Stimulated activated naive CD4-positive, alpha-beta T cell (primary cell): ENCODE measurements at places on chromosomes 12 and 14.
A peak's percentile ranks its signal among the peaks of the same experiment; 100 is the strongest.

DNA sequence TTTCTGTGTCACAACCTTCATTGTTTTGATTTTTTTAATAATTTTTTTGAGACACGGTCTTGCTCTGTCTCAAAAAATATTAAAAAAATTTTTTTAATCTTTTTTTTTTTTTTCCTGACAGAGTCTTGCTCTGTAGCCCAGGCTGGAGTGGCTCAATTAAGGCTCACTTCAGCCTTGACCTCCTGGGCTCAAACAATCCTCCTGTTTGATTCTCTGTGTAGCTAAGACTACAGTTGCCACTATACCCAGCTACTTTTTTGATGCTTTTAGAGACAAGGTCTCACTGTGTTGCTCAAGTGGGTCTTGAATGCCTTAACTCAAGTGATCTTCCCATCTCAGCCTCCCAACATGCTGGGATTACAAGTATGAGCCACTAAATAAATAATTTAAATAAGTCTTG lies 9.2 kb upstream of the PRH2 start:
- no peak for DNase-seq

DNA sequence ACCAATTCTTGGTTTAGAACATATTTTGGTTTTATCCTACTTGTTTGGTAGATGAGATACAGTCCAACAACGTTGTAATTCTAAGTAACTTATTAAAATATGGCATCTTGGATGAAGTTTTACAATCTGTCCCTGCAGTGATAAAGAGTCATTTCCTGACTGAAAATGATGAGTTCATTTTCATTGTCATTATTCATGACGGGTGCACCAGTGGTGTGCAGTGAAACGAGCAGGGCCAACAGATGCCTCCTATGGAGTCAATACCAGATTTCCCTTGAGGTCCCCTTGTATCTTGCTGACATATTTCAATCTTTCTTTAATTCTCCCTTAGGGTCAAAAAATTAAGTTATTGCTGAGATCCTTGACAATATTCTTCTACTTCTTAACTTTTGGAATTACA lies 438.5 kb downstream of the LRIG3 start:
- DNase-seq: no peak

- DNase-seq: no peak
Observed at GRCh38 chr12:113161415-113162016, 12.0 kb downstream of the CFAP73 start.

- DNase-seq: no peak
Observed at GRCh38 chr12:68406134-68406576, 74.0 kb upstream of the MDM1 start.

DNA sequence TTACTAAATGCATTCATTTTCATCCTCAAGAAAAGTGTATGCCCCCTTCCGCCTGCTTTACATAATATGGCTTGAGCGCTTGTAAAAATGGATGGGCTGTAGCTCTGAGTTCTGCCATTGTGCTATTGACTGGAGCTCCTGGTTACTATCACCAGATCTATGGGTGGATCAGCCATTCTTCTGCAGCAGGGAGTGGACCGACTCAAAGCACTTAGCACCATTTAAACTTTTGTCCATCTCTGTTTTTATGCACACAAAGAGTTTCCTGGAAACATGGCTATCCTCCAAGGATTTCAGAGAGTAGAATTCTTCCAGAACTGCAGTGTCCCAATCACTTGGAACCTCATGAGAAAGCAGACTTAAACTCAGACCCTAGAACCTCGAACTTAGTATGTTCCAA lies 4.5 kb upstream of the NUMB start:
- no peak for DNase-seq

GRCh38 chr14:39974036-39974435 lies 541.8 kb upstream of the FBXO33 start:
- DNase-seq: no peak

DNA sequence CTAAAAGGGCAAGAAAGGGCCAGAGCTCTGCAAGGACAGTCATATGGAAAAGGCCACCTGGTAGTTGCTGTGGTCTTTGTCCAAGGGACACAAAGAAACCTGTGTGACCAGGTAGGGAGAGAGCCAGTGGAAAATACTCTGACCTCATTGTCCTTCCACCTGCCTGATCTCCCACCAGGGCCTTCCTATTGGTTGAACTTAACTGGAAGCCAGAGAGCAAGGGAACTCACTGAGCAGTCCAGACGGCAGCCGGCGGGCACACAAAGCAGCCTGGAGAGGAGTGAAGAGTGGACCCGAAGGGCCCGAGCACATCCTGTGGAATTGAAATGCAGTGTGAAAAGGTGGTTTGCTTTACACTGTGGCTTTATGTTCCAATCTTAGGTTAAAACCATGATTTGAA lies 120.7 kb downstream of the SLC25A21 start:
- DNase-seq: no peak

DNA sequence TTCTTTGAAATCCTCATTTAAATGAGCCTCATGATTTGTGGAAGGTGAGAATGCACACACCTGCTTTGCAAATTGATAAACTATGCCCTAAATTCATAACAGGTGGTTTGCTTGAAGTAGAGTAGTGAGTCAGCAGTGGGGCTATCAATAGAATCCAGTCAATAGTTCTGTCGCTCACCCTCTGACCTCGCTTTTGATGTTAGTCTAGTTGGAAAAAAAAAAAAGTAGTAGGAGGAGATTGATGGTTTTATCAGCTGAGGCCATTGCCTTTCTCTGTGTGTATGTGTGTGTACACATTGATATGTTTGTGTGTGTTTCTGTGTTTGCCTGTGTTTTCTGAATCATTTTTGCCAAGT lies 267.3 kb downstream of the SNAPC1 start:
- no peak for DNase-seq

GRCh38 chr12:115407723-115408122 lies 723.7 kb upstream of the TBX3 start:
- DNase-seq: no peak

DNA sequence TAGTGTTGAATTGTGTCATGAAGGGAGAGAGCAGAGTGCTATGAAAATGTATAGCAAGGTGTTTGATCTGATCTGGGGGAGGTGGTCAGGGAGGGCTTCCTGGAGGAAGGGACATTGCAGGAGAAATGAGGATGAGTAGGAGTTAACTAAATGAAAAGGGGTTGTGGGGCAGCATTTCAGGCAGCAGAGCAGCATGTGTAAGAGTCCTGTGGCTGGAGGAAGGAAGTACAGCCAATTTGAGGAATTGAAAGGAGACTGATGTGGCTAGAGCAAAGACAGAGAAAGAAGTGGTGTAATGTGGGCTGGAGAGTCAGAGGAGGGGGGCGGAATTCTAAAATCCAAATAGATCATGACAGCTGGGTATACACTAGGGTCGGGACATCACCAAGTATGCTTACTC lies 20.5 kb downstream of the NPC2 start:
- no peak for DNase-seq

- no peak for DNase-seq
Observed at GRCh38 chr12:21809100-21809499, 34.6 kb upstream of the KCNJ8 start.

GRCh38 chr14:23664207-23664885 lies 28.2 kb downstream of the DHRS2 start:
- DNase-seq: no peak

GRCh38 chr14:34120185-34120977 lies 169.5 kb upstream of the EGLN3 start:
- no peak for DNase-seq

- DNase-seq: no peak
Observed at GRCh38 chr14:92886337-92886736, 36.6 kb upstream of the CHGA start.

DNA sequence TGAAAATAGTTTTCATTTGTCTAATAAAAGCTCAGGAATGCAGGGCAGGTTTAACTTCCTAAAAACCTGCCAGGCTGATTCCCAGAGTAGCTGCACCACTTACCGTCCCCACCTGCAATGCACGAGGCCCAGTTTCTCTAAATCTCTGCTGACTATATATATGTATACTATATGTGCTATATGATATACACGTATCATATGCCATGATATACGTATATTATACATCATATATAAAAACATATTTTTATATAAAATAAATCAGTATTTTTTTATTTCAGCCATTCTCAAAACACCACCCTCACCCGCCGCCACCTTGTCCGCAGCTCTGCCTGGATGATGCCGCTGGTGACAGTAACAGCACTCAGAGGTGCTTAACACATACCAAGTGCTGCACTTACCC lies 2.3 kb downstream of the ANKLE2 start:
- no peak for DNase-seq

- no peak for DNase-seq
Observed at GRCh38 chr12:46686267-46686942, 139.4 kb downstream of the SLC38A4 start.

DNA sequence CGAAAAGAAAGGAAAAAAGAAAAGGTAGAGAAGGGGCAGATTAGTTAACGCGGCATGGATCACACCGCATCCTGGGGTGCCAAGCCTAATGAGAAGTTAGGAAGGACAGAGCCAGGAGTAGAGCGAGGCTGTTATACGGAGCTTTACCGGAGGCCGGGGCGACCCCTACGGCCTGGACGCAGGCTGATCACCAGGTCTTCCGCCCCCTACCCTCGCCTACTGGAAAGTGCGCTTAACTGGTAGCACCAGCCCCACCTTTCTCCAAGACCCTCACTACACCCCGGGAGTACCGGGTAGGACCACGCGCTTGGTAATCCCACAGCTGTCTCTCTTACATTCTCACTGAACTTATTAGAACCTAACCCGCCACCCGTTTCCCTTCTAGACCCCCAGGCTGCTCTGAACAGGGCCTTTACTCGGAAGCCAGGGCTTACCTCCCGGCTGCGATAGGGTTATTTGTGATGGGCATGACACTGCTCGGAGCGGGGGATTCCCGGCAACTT lies 33.8 kb downstream of the WBP11 start:
- no peak for DNase-seq

- DNase-seq: peak; percentile 28
Observed at GRCh38 chr14:98704441-98704840, 567.6 kb downstream of the BCL11B start.

DNA sequence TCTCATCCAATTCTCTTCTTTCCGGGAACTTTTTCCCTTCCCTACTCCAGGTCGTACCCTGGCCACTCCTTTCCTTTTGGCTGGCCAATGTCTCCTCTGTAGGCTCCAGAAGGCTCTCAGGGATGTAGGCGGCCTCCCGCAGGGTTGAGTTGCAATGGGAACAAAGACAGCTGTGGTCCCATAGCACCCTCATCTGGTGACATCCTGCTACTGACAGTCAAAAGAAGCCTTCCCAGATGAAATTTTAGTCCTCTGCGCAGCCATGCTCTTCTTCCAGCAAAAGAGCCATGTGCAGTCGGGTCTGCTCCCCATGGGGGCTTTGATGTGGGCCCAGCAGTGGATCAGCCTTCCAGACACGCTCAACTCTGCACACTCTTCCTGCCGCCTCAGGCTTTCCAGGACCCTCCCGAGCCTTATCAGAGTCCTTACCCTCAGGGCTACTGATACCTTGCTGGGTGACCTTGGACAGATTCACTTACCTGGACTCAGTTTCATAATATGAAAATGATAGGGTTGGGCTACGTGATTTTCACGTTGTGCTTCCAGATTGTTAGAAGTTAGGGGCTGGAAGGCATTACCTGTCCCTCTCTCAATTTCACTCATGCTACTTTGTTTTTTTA lies 5.5 kb upstream of the CELA1 start:
- DNase-seq: peak; percentile 28

- DNase-seq: no peak
Observed at GRCh38 chr12:108063192-108063591, 65.9 kb upstream of the WSCD2 start.

GRCh38 chr12:6370994-6371754 lies 4.2 kb downstream of the SCNN1A start:
- DNase-seq: no peak

- DNase-seq: no peak
Observed at GRCh38 chr14:37018571-37019240, 153.7 kb downstream of the SLC25A21 start.

GRCh38 chr12:67827820-67828383 lies 161.3 kb upstream of the IFNG-AS1 start:
- DNase-seq: no peak

- DNase-seq: no peak
Observed at GRCh38 chr14:75156901-75157300, 19.5 kb downstream of the TMED10 start.

- no peak for DNase-seq
Observed at GRCh38 chr12:54977155-54977554, 7.4 kb downstream of the TESPA1 start.

- no peak for DNase-seq
Observed at GRCh38 chr12:120283318-120283717, 8.4 kb downstream of the RNU4-2 start.

DNA sequence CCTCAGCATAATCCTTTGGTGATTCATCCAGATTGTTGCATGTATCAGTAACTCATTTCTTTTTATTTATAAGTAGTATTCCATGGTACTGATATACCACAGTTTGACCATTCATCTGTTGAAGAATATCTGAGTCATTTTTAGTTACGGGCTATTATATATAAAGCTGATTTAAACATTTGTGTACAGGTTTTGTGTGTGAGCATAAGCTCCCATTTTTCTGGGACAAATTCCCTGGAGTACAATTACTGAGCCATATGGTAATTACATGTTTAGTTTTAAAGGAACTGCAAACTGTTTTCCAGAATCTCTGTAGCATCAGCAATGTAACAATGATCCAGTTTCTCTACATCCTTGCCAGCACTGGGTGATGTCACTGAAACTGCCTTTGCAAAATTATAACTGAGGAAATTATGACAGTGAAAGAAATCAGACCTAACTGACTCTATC lies 236.2 kb upstream of the KRR1 start:
- no peak for DNase-seq

DNA sequence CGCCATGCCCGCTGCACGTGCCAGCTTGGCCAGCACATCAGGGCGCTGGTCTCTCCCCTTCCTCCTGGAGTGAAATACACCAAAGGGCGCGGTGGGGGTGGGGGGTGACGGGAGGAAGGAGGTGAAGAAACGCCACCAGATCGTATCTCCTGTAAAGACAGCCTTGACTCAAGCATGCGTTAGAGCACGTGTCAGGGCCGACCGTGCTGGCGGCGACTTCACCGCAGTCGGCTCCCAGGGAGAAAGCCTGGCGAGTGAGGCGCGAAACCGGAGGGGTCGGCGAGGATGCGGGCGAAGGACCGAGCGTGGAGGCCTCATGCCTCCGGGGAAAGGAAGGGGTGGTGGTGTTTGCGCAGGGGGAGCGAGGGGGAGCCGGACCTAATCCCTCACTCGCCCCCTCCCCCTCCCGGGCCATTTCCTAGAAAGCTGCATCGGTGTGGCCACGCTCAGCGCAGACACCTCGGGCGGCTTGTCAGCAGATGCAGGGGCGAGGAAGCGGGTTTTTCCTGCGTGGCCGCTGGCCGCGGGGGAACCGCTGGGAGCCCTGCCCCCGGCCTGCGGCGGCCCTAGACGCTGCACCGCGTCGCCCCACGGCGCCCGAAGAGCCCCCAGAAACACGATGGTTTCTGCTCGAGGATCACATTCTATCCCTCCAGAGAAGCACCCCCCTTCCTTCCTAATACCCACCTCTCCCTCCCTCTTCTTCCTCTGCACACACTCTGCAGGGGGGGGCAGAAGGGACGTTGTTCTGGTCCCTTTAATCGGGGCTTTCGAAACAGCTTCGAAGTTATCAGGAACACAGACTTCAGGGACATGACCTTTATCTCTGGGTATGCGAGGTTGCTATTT lies 914 bp upstream of the CCND2 start:
- peak; percentile 68 for DNase-seq

DNA sequence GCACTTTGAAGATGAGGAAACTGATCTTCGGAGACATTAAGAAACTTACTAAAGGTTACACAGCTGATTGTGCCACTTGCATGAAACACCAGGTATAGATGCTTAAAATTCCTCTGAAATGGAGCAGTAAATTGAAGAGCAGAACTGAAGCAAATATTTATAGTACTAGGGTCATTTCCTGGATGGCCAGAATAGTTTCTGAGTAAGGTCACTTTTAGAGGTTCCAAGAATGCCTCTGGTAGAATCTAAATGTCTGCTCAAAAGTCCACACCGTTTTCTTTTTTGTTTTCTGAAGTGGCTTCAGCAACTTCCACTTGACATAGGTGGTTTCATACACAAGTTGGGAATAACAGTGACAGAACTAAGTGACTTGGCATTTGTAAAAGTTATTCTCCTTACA lies 19.4 kb downstream of the TPH2 start:
- no peak for DNase-seq
